ENCODE measurements at places on chromosomes 2 and 18.

GRCh38 chr2:29079887-29080286, 5.6 kb upstream of the PCARE start:
- DNase-seq, result no peak

GRCh38 chr18:21179590-21180220, 62.3 kb upstream of the GREB1L start:
- no peak for DNase-seq

- peak; percentile 40 for DNase-seq
Observed at GRCh38 chr18:26190506-26190905, 35.7 kb upstream of the TAF4B start.

DNA sequence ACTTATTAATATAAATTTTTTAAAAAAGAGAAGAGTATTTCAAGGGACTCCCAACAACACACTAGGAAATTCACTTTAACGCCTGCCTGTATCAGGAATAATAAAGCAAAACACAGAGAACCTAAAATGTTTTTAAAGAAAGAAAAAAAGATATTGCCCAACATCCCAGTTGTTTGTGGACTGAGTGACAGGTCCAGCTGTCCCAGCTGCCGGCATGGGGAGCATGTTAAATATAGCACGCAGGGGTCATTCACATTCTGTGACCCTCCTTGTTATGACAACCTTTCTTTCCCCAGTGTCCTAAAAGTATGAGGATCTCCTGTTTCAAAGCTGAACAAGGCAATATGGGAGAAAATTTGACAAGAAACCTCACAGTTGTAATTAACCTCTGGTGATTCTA, 4.4 kb downstream of the KLHL41 start:
- DNase-seq, result no peak

- no peak for DNase-seq
Observed at GRCh38 chr2:240873805-240874714, 5.4 kb downstream of the AGXT start.

All from activated T-cell treated with anti-CD3 and anti-CD28 coated beads, Interleukin-2, amount 50 U/mL, for 1 hour (primary cell).